Smooth muscle cell of the umbilical artery (primary cell): ENCODE measurements at places on chromosomes 3 and 15. TPM values are rescaled to one million over a fixed set of nuclear protein-coding genes. Genes with fewer than 3 reads are reported as not detected.

Gene CCRL2
- not detected in 2 replicates for total RNA-seq

Gene ALG1L2
- 0.55 TPM in 1 of 2 replicates, not detected in the other for total RNA-seq

Gene ERICH6
- total RNA-seq: not detected in 2 replicates

Gene GPR149
- not detected in 2 replicates for total RNA-seq

Gene PIGBOS1
- 5.5 and 10.7 TPM in 2 replicates for total RNA-seq

Gene AGTR1
- 2.1 and 5.7 TPM in 2 replicates for total RNA-seq

Gene CAMP
- not detected in 2 replicates for total RNA-seq
